Daoy (cell line): ENCODE measurements at places on chromosomes 16 and 17. TPM values are rescaled to one million over a fixed set of nuclear protein-coding genes. Genes with fewer than 3 reads are reported as not detected.

The NACA2 gene
- not detected in 2 replicates for total RNA-seq

The METTL9 gene
- total RNA-seq, result 145 and 146 TPM in 2 replicates

The RNF157 gene
- total RNA-seq, result 4.8 and 7.3 TPM in 2 replicates

DNA sequence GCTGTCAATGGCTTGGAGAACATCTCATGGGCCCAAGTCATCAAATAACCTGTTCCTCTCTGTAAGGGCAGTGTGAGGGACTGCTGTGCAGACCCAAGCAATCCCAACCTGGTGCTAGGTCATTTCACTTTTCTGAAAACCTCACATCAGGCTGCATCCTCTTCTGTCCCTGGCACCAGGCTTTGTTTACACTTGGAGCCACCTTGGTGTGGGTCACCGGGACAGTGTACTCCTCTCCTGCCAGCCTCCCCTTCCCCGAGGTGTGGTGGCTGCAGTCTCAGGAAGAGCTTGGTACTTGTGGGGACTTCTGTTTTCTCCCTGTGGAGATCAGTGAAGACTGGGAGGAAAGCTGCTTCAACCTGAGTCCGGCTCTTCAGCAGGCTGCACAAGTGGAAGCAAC is 12.4 kb downstream of the SLC7A6OS start:
- DNase-seq, result no peak

The PERCC1 gene
- not detected in 2 replicates for total RNA-seq

The CDIP1 gene
- 9.7 and 11.9 TPM in 2 replicates for total RNA-seq

GRCh38 chr17:37824534-37825485 is 80.0 kb upstream of the HNF1B start:
- peak; percentile 88 for DNase-seq

DNA sequence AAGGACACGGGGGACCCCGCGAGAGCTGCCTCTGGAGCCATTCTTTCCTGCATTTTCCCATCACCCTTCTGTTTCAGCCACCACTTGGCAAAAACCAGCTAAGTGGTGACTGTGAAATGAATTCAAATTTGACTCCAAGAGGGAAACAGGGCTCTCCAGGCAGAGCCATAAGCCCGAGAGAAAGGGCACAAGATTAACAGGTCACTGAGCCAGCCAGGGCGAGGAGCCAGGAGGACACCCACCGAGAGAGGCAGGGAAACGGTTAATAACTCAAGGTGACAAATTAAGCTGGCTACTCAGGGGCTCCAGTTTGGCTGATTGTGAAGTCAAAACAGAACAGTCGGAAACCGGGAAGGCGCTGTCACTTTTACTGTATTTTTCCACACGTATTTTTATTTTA is 67.8 kb upstream of the SOX9 start:
- no peak for DNase-seq

DNA sequence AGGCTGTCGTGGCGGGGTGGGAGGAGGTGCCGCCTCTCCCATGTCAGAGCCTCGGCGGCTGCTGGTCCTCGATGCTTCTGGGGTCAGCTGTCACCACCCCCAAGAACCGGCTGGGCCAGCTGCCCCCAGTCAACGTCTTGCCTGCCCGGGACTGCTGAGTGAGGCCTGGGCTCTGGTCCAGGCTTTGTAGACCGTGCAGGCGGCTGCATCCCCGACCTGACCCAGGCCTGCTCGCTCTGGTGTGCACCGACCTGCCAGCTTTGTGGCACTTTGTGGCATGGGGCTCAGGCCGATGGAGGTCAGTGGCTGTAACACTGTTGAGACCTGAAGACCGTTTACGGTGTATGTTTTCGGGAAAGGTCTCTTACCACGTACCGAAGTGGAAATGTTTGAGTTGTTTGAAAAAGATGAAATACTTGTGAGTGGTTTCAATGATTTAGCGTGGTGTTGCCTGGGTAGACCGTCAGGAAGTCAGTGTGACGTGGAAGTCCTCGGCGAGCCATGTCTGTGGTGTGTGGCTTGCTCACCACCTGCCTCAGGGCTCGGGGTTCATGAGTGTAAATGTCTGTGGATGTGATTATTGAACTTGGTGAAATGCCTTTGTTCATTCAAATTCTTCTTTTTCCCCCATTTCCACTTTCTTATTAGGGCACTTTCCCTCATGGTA is 53.2 kb upstream of the ZNF750 start:
- DNase-seq, result no peak

- no peak for DNase-seq
These were observed 673.6 kb downstream of the HS3ST4 start for GRCh38 chr16:26365161-26365940.

DNA sequence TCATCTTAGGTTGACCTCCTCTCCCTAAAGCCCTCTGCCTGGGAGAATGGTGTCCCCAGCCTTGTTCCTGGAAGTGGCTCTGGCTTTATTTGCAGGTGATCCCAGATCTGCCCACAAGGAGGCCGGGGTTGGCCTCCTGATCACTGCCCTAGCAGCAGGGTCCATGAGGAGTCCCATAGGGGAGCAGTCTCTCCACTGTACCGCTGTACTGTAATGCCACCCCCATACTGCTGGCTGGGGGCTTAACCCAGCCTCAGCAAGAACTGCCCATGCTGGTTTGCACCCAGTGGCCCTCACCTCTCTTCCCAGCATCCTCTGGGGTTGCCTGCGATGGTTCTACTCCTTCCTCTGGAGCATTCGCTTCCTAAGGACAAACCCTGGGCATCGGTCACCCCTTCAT is 39.1 kb downstream of the PSME3IP1 start:
- DNase-seq, result no peak

The SEC14L1 gene
- total RNA-seq, result 25.5 and 26.8 TPM in 2 replicates

DNA sequence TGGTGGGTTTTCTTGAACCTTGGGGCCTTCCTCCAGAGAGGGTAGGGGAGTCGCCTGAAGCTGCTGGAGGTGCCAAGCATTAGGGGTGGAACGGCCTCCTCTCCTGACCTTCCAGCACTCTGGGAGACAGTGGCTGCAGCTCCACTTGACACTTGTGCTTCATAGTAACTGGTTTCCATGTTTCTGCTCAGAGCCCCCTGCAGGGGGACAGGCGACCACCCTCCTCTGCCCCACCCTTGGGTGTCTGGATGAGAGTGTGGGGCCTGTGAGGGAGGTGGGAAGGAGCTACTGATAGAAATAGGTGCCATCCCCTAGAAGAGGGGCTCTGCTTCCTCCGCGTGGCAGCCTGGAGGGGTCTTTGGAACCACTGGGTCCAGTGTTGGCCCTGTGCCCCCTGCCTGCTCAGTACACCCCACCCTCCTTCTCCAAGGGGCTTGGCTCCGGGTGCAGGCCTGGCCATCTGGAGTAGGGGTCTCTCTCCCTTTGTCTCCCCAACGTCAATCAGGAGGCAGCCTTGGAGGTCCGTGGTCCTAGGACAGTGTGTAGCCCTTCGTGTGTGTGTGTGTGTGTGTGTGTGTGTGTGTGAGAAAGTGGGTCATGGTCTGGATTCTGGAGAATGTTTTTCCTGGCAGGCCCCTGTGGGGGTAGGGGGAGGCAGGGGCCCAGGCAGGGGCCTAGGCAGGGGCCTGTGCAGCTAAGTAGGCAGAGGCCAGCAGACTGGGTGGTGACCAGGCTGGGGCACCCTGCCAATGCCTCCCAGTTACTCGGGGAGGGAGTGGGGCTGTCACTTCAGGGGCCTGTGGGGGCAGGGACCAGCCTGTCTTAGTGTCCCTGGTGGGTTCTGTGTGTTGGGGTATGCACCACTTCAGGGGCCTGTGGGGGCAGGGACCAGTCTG is 4.9 kb downstream of the LASP1 start:
- no peak for DNase-seq

DNA sequence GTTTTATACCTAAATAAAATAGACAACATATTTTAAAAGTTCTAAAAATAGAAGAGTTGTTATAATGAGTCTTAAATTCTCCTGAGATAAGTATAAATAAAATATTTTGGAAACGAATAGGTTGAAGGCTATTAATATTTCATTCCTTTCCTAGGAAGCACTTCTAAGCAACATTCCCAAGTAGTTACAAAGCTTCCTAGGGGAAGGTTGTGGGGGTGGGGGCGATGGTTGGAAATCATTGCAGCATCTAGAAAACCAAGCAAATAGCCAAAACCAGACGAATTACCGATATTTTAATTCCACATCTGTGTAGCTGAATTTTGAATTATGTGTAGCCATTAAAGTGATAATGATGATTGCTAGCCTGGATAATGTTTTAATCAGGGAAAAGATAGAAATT is 26.9 kb downstream of the PTRH2 start:
- DNase-seq, result no peak

DNA sequence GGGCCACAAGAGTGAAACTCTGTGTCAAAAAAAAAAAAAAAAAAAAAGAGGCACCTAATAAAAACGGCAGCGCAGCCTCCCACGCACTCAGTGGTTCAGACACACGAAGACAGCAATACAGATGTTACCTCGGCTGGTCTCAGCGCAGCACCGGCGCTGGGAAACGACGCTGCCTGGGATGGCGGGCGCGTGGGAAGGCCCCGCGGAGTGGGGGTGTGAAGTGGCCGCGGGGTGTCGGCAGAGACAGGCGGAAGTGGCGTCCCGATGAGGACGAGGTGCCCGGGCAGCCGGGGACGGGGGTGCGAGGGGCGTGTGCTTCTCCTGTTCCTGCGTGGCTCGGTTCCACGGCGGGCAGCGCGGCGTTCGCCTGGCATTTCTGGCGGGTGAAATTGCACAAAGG is 179.4 kb downstream of the BANP start:
- DNase-seq, result no peak

- DNase-seq, result no peak
These were observed 65.7 kb upstream of the METRNL start for GRCh38 chr17:83013779-83014117.

DNA sequence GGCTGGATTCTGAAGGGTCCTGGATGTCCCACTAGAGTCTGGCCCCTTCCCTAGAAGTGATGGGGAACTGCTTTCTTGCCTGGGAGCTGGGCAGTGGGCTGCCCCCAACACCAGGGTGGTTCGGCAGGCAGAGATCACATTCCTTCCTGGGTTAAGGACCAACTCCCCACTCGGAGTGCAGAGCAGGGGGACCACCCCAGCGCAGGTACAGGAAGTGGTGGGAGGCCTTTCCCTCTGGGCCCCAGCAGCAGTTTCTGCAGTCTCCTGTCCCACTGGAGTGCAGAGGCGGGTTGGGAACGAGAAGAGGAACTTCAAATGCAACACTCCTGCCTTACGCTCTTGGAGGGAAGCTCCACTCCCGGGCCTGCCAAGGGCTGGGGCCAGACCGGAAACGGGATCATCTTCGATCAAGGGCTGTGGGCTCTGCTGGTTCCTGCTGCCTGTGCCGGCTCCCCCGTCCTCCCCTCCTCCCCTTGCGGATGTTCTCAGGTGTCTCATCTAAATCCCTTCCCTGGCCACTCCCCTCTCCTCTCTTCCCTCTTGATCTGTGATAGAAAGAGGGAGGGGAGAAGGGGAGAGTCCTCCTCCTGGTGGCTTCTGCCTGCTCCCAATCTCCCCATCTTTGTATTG is 9.0 kb upstream of the NGFR start:
- no peak for DNase-seq

The HSPB9 gene
- total RNA-seq, result 0.06 TPM in 1 of 2 replicates, not detected in the other

The SMG6 gene
- 22.8 and 23.8 TPM in 2 replicates for total RNA-seq

- DNase-seq, result no peak
These were observed 2.3 kb upstream of the CCL3 start for GRCh38 chr17:36092230-36092629.

- DNase-seq, result no peak
These were observed 121.4 kb upstream of the WSCD1 start for GRCh38 chr17:5948811-5949210.

The MT4 gene
- not detected in 2 replicates for total RNA-seq

- peak; percentile 17 for DNase-seq
These were observed 23.4 kb downstream of the WWOX start for GRCh38 chr16:78122774-78123315.

- DNase-seq, result no peak
These were observed 23.1 kb downstream of the STAT5A start for GRCh38 chr17:42311240-42312034.

GRCh38 chr17:82976982-82977488 is 102.4 kb upstream of the METRNL start:
- DNase-seq, result no peak

DNA sequence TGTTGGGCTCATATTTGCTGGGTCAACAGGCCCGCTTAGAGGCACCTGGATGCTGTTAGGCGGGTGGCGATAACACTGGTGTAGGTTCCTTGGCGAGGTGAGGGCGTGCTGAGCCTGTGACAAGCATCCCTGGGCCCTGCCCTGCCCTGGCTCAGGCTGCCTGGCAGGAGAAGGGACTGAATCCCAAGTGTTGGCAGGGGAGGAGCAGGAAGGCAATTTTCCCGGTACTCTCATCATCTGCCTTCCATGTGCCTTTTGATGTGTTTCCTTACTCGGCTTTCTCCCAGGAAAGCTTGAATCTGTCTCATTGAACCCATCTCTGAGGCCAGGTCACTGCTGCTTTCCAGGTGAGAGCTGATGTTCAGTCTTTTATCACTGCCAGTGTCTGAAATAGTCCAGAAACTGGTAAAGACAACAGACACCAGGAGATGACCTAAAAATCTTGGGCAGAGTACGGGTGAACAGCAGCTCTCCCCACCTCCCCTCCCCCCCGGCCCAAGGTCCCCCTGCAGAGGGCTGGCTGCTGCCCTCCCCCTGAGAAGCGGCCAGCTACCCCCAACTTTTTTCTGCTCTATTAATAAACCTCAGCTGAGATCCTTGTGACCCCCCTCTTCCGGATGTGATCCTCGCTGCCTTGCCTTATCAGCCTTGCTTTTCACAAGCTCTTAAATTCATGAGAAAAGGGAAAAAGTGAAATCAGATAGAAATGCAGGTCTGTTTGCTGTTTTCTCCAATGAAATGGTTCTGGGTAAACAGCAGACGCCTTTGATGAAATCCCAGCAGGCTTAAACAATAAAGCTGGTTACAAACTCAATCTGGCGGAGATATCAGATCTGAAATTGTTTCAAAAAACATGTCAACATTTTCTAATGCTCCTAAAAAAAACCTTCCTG is 29.0 kb downstream of the RTN4RL1 start:
- DNase-seq, result no peak

DNA sequence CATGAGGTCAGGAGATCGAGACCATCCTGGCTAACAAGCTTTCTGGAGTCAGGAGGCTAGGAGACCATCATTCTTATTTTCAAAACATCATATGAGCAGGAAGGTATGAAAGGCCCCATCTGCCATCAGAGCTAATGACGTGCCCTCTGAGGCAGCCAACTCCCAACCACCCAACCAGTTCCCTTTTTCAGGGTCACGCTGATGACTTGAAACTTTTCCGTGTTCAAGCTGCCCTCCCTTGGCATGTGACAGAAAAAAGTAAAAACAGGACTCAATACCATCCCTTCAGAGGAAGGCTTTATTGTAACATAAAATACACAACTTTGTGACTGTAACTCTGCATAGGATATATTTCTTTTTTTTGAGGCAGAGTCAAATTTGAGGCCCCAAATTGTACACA is 4.6 kb upstream of the GHDC start:
- no peak for DNase-seq

- DNase-seq, result no peak
These were observed 130.3 kb downstream of the AXIN2 start for GRCh38 chr17:65431116-65431515.

- DNase-seq, result no peak
These were observed 52.1 kb downstream of the METRNL start for GRCh38 chr17:83131401-83132011.

The RGS9 gene
- total RNA-seq, result 0.24 and 1.1 TPM in 2 replicates

The ANKFY1 gene
- 27.1 and 30.7 TPM in 2 replicates for total RNA-seq
